ENCODE measurements at places on chromosomes 4 and X.

DNA sequence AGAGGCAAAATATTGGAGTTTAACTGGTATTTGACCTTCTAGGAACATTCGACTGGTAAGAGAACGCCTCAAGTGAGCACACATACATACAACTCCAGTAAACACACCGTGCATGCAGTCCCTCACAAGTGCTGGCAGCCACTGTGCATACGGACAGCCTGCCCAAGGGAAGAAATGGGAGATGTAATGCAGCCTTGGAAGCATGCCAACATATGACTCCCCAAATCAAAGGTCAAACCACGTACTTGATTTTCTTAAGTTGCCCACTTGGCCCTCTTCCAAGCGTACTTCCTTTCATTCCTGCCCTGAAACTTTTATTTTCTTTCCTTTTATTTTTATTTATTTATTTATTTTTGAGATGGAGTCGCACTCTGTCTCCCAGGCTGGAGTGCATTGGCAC, 206.6 kb downstream of the SPRY1 start:
- DNase-seq: no peak

- peak; percentile 44 for DNase-seq
Observed at GRCh38 chr4:139556071-139556723, at the start of gene SETD7. SETD7 (minus strand) TSS chr4:139556219; CDS start chr4:139556137, 82 bp downstream.

DNA sequence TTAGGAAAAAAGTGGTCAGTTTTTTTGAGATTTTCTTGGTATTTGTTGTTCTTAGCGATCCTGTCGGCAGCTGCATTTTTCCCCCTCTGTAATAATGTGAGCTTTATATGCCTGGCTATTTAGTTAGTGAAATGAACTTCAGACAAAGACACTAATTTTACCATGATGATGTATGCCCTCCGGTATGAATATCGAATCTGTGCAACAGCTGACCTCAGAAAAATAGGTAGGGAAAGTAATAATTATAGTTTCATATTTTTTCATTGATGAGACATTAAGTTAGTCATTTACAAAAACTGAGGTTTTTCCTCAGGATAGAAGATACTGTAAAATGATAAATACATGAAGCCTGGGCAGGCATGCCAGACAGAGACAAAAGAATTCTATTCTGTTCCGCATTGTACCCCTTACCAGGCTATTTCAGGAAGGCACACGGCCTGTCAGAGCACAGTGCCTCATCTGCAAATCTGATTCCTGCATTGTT, 155.8 kb downstream of the SHROOM3 start:
- no peak for DNase-seq

- no peak for DNase-seq
Observed at GRCh38 chr4:127575888-127576287, 56.9 kb upstream of the INTU start.

DNA sequence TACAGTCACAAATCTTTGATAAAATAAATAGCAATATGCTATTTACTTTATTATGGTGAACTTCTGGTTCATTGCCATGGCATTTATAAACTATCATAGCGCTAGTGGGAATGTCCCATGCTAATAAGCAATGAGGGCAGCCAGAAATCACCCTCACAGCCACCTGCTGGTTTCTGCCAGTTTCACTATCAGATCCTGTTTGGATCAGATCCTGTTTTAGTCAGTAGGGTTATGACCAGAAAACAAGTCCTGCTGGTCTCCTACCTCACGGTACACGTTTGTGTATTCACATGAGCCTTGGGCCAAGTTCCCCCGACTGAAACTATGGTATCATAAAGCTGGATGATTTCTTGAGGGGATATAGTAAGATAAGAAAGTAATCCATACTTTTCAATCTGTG, 17.7 kb downstream of the FOXR2 start:
- DNase-seq: no peak

DNA sequence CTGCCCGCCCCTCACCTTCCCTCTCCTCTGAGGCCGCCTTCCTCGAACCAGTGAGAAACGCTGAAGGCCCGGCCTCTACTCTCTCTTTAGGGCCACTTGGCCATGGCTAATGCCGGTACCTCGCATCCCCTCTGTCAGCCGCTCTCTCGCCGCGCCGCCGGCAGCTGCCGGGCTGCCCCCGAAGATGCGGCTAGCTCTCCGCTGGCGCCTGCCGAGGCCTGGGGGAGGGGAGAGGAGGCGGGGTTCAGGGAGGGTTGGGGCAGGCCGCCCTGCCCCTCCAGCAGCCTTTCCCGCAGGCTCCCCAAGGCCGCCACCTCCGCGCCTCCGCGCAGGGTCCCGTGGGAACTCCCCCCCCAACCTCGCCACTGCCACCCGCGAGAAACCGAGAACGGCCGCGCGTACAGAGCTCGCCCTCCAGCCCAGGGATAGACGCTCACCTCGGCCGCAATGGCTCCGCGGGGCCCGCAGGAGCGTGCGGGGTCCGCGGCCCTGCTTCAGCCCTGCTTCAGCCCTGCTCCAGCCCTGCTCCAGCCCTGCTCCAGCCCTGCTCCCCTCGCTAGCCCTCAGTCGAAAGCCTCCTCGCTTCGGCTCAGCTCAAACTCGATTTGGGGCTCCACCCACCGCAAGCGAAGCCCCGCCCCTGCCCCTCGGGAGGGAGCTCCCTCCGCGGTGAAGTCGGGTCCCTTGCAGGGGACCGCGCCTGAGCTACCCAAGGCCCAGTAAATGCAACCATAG, at the start of gene HUWE1:
Gene HUWE1, minus strand, starts transcription at position 569 of the 735 bp plus-strand sequence. CDS start 32,612 bp downstream, outside the sequence.
- peak; percentile 33 for DNase-seq

DNA sequence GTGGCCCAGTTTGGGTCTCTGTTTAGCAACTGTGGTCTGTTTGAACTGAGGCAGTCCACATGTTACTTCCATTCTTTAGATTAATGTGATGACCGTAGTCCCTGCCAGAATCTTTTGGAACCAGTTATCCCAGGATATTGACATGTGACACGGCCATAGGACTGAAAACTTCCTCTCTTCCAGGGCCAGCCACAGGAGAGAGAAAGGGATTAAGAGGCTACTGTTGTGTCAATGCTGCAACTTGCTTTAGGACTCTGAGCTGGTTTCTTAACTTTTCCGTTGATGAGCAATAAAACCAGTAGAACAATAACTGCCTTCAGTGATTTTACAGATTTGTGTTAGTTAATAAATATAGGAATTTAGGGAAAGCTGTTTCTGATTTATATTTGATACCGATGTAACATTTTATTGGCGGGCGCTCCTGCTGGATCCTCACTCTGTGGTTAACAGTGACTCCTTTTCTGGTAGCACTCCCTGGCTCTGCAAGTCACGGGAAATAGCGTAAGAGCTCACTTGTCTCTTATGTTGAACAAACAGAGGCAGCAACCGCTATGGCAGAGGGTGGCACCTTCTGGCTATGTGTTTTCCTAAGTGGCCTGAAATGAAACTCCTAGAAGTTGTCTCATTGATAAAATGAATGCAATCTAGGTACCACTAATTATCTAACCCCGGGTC, 2.5 kb downstream of the TENM3 start:
- DNase-seq: no peak

DNA sequence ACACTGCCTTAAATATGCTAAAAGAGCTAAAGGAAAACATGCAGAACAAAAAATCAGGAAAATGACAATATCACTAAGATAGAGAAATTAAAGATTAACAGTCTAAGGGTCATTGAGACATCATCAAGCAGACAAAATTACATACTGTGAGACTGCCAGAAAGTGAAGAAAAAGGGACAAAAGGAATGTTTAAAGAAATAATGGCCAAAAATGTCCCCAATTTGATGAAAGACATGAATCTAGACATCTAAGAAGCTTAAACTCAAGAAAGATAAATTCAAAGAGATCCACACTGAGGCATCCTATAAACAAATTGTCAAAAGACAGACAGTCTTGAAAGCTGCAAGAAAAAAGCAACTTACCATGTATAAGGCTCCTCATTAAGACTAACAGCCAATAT, 63.7 kb downstream of the OPHN1 start:
- DNase-seq: no peak

DNA sequence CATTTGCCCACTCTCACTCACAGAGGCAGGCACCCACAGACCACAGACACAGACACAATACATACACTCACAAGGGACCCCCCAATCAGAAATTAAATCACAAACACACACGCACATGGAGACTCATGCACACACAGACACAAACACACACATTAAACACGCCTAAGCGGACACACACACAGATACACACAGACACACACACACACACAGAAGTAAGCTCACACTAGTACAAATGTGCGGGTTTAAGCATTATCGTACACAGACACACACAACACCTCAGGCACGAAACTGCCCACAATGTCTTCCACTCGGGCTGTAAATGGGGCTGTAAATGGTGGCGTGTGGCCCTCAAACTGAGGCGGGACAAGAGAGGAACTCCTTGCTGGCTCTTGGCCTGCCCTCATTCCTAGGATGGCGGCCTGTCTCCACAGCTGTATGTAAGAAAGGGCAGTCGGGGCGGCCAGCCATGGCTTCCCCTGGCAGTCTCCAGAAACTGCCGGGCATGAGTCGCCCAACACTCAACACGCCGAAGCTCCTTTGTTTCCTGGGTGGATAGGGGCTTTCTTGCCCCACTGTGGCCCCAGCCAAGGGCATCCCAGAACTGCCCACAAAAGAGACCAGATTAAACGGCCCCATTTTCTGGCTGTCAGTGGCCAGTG, 53.9 kb downstream of the NBDY start:
- DNase-seq: no peak

DNA sequence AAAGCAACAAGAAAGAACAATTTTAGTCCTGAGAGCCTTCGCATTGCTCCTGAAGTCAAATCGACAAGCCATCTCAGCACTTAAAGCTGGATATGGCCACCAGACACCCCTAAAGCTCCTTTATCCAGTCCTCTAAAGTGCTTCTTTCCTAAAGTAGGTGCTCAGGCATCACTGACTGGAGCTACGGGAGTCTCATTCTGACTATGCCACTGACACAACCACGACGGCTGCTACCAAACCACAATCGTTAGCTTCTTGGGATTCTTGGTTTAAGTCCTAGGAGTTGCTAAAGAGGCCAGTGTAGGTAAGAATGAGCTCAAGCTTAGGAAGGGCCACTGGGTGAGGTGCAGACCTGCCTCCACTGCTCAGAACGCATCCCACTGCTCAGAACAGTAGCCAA, 1.0 kb downstream of the SLC10A6 start:
- DNase-seq: no peak

DNA sequence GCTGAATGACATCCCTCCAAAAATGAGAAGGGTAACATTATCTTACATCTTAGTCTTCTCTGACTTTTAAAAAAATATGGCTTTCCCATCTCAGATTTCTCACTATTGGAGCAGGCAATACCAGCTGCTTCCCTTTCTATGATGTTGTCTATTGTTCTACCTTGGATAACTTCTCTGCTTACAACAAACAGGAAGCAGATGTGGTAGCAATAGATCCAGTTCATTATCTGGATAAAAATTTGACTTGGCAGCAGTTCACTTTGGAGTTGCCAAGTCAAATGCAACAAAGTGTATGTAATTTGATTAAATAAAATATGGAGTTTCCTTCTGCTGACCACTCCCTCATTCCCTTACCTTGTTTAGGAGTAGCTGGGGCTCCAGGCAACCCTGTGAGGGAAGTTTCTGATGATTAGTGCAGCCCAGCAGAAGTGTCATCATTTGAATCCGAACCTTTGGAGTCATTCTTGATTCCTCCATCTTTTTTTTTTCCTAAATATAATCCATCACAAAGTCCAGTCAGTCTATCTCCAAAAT, 72.0 kb upstream of the GPRIN3 start:
- DNase-seq: no peak

GRCh38 chr4:164945146-164945545, 32.3 kb downstream of the TRIM61 start:
- DNase-seq: no peak

- DNase-seq: no peak
Observed at GRCh38 chrX:21955403-21956189, 15.1 kb downstream of the SMS start.

DNA sequence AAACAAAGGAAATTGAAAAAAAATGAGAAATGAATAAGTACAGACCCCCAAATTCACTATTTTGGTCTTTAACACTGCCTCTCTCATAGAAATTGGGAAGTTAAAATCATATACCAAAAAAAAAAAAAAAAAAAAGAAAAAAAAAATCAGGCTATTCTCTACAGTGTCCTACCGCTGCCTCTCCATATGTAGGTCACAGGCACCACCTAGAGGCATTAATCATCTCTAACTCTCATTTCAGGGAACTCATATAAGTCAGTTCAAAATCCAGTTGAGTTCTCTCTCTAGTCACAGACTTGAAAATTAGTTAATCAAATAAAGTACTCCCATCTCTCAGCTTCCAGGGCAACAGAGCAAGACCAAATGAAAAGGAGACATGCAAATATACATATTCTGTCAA, 47.9 kb downstream of the COX18 start:
- no peak for DNase-seq

DNA sequence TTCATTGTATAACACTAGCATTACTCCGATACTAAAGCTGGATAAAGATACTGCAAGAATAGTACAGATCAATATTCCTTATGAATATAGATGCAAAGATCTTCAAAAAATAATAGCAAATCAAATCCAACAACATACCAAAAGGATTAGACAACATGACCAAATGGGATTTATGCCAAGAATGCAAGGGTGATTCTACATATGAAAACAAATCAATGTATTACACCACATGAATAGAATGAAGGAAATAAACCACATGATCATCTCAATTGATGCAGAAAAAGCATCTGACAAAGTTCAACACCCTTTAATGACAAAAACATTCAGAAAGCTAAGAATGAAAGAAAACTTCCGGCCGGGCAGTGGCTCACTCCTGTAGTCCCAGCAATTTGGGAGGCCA, 42.8 kb downstream of the CUL4B start:
- DNase-seq: no peak

GRCh38 chr4:112379306-112379705, 82.1 kb downstream of the ALPK1 start:
- no peak for DNase-seq

DNA sequence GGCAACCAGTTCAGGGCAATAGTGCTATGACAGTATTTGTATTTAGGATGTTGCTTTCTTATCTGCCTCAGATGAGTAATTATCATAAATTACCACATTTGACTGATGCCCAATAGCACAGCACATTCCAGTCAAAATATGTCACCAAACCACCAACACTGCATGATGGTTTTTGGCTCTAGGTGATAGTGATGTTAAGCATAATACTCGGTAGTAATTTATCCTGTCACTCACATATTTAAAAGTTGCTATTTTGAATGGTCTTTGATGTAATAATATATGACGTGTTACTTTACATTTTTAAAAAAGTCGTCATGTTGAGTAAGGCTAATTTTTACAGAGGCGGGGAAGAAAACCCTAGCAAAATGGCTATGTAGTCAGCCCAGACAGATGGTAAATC, 42.5 kb downstream of the UNC5C start:
- no peak for DNase-seq

GRCh38 chr4:93320356-93320755, 508.2 kb upstream of the ATOH1 start:
- no peak for DNase-seq

DNA sequence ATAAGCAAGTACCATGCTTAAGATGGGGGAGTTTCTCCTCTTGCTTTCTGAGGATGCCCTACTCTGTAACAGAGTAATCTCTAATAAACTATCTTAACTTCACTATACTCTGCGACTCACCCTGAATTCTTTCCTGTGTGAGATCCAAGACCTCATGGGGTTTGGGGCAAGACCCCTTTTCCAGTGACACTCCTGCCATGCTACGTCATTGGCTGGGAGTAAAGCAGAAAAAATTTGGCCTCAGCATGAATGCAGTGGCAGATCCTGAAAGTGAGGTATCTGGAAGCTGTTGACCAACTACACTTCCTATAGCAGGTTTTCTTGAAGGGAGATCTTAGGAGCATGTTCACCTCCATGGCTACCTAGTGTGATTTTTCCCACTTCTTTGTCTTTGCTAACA, 109.1 kb upstream of the MED14 start:
- no peak for DNase-seq

GRCh38 chrX:129559783-129560182, 19.7 kb downstream of the OCRL start:
- DNase-seq: no peak

- DNase-seq: no peak
Observed at GRCh38 chr4:71287305-71287704, 51.5 kb upstream of the SLC4A4 start.

All from hypothalamus (tissue), 51 donors.